ENCODE measurements at places on chromosomes 11 and 22. TPM values are rescaled to one million over a fixed set of nuclear protein-coding genes. Genes with fewer than 3 reads are reported as not detected.

DNA sequence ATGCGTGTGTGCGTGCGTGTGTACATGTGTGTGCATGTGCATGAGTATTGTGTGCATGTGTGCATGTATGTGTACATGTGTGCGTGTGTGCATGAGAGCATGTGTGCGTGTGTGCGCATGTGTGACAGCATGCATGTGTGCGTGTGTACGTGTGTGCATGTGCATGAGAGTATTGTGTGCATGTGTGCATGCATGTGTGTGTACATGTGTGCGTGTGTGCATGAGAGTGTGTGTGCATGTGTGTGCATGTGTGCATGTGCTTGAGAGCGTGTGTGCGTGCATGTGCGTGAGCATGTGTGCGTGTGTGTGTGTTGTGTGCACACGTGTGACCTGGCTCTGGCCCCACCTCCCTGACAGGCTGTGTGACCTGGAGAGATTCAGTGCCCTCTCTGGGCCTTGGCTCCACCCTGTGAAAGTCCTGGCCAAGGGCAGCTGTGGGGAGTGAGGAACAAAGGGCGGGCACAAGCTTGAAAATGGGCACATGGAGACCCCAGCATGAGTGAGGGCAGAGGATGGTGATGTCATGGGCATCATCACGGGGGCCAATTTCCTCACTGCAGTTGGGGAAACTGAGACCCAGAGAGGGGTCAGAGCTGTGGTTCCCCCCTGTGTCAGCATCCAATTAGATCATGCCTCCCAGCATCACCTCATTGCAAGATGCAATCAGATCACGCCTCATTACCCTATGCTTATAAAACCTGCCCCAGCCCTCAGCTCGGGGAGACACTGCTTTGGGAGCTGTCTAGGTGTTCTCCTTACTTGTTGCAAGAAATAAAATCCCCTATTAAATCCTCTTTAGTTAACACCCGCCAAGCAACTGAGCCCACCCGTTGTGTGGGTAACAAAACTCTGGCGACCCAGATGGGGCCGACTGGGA is 658 bp downstream of the ACY3 start:
- no peak for DNase-seq

LRRC75B gene
- 10.9 TPM for total RNA-seq

NXPE4 gene
- total RNA-seq, result not detected

- no peak for DNase-seq
Observed at GRCh38 chr11:12735262-12735661, 61.0 kb downstream of the TEAD1 start.

GRCh38 chr11:25900814-25901213 is 431.1 kb upstream of the ANO3 start:
- no peak for DNase-seq

GRCh38 chr11:111916768-111917167 is 1.9 kb upstream of the C11orf52 start:
- no peak for DNase-seq

DNA sequence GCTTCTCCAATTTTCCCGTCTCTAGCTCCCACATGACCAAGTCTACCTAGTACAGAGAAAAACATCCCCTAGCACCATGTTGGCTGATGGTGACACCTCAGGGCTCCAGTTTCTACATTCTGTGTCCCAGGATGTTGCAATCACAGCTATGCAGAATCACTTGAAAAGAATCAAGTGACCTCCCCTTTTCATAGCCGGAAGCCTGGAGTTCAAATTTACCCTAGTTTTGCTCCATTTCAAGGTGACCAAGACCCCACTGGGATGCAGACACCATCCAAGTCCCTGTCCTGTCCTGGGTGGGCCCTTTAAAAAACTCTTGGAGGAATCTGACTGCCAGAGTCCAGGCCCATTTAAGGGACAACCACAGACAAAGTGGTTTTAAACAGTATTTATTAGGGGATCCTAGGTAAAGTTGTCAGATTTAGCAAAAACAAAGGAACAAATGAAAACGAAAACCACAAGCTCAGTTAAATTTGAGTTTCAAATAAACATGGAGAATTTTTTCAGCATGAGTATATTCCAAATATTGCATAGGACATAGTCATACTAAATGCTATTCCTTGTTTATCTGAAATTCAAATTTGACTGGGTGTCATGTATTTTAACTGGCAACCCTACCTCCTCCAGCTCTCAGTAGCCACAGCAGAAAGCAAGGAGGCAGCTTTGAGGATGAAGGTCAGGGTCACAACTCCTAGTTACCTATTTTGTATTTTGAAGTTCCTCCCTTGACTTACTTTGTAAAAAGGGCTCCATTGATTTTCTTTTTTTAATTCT is 52.4 kb downstream of the MIAT start:
- DNase-seq, result no peak

SLN gene
- total RNA-seq, result not detected

- no peak for DNase-seq
Observed at GRCh38 chr22:45911601-45912271, 65.2 kb downstream of the WNT7B start.

GRCh38 chr11:69436041-69436982 is 45.2 kb upstream of the LINC01488 start:
- DNase-seq, result no peak

ADAMTS8 gene
- 15.5 TPM for total RNA-seq

- no peak for DNase-seq
Observed at GRCh38 chr11:119743006-119743405, 14.0 kb upstream of the NECTIN1 start.

GRCh38 chr22:29149841-29150555 is 55.7 kb upstream of the EMID1 start:
- DNase-seq, result no peak

DNA sequence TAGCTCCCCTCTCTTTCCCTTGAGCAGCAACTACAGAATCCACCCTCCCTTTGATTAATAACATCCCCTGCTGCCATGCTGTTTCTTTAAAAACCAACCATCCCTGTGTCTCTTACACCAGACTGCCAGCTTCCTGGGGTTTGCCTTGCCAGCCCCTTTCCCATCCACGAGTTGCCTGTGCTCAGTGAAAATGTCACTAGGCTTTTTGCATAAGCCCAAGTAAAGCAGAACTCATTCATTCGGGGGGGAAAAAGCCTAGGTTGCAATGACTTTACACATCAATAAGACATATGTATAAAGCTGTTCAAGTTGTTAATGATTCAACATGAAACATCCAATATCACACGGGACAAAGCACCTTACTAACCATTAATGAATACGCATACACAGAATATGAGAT is 398.7 kb downstream of the OPCML start:
- no peak for DNase-seq

HBB gene
- not detected for total RNA-seq

HTATIP2 gene
- 33.1 TPM for total RNA-seq

DNA sequence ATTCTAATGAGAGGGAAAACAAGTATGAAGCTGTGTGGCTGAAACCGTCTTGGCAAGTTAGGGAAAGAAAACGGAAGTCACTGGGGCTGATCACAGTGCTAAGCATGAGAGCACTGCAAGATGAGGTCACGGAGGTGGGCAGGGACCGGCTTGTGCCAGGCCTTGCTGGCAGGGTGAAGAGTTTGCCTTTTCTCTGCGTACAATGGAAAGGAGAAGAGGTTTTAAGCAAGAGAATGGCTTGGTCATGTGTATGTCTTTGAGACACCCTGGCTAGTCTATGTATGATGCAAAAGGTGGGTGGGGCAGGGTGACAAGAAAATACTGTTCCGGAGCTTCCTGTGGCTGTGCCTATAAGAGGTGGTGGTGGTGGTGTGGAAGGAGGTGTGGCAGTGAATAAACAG is 567.9 kb downstream of the NTM start:
- DNase-seq, result no peak

GRCh38 chr22:49663823-49664222 is 163.8 kb downstream of the BRD1 start:
- no peak for DNase-seq

DNA sequence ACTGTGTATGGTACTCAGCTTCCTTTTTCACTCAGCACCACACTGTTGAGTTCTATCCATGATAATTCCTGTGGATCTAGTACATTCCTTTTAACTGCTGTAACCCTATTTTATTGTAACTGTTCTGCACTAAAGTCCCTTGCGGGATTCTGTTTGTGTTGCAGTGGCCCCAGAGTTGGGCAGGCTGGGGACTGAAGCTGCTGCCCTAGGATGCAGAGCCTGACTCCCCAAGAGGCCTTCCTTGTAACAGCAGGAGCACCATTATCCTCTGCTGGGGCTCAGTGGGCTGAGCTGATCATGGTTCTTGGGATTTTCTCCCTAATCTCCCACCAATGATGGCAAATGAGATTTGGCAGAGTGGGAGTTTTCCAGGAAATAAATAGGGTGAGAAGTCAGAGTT is 77.7 kb downstream of the CABIN1 start:
- no peak for DNase-seq

- DNase-seq, result no peak
Observed at GRCh38 chr22:47608421-47608820, 846.0 kb downstream of the TBC1D22A start.

DNA sequence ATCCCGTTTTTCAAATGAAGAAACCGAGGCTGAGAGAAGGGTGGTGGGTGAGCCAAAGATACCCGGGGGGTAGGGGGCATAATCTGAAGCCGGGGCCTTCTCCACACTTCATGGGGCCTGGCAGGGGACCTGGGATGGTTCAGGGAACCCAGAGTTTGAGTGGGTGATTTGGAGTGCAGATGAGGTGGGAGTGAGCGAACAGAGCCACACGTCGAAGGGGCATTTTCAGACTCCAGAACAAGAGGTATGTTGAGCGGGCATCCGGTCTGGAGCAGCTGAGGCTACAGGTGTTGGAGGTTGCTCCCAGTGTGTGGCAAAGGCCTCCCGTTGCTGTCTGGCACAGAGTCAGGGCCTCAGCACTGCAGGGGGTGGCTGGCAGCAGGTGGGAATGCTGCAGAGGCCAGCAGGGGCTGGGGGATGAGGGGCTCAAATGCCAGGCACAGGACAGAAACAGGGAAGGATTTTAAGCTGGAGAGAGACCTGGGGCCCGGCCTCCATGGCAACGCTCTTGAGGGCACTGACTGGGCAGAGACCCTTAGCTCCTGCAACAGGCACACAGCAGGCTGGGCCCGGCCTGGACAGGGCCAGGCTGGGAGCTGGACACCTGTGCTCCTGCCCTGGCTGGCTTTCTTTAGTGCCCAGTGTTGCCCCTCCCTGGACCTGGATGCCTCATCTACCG is 46.2 kb downstream of the WNT11 start:
- no peak for DNase-seq

- DNase-seq, result no peak
Observed at GRCh38 chr11:107562647-107563208, 2.8 kb downstream of the ALKBH8 start.

GRCh38 chr11:45341372-45341771 is 55.2 kb upstream of the SYT13 start:
- DNase-seq, result no peak

DNA sequence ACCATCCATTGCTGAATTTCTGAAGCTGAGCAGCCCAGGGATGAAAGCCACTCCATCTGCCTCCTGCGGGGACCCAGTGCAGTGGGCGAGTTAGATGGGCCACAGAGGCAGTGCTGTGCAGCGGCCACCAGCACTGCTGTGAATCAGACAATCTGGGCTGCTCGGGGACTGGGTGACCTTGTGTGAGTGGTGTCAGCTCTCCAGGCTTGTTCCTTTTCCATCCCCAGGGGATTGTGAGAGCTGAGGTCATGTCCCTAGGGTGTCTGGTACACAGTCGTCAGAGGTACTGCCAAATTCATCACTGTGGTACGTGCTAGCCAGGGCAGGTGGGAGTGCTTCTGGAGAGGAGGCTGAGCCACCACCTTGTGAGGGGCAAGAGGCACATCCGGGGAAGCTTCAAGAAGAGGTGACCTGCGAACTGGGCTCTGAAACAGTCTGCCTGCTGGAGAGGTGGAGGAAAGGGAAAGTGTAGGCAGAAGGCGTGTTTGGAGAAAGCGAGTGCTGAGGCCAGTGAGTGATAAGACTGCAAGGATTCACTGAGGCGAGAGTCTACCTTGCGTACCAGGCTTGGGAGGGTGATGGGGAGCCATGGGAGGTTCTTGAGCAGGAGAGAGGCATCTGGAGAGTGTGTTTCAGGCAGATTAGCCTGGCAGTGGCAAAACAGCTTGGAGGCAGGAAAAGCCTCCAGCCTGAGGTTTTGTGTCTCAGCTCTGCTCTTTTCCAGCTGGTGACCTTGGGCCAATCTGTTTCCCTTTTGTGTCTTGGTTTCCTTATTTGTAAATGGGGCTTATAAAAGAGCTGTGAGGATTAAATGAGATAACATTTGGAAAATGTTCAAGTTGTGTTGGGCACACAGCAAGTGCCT is 22.7 kb downstream of the CACNA1I start:
- no peak for DNase-seq

TRIM49 gene
- not detected for total RNA-seq

DNA sequence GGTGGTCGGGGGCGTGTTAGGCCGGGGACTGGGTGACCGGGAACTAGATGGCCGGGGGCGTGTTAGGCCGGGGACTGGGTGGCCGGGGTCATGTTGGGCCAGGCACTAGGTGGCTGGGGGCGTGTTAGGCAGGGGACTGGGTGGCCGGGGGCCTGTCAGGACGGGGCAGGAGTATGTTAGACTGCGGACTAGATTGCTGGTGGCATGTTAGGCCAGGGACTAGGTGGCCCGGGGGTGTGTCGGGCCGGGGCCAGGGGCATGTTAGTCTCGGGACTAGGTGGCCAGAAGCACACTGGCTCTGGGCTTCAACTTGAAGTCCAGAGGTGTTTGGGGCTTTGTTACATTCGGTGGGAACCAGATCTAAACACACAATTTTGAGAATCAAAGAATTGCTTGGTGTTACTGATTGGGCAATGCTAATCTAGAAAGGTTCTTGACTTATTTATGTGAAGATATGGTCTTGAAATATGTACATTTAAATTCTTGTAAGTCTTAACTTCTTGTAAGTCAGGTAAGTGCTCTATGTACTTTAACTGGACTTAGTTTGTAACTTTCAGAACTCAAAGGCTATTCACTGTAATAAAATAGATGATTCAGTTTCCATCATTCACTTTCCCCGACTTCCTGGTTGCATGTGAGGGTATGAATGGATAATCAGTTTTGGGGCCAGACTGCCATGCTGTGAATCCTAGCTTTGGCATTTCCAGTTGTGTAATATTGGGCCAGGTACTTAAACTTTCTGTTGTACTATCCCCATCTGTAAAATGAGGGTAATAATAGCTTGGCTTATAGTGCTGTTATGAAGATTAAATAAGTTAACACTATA is 1.1 kb downstream of the EXT2 start:
- DNase-seq, result no peak

DNA sequence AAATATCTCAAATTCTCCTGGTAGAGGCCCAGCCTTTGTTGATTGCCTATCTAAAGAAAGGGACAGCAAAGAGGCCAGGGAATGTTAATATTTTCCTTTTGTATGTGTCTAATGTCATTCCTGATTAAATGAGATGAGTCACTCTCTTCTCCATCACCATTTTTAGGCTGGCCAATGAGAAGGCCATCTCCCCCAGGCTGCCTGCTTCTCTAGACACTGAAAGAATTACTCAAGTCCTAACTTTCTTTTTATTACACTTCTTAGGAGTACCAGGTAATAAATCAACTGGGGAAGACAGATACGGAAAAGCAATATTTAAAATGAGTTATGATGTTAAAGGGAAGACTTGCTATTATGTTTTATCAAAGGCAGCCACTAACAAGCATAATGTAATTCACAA is 259.2 kb upstream of the SORL1-AS1 start:
- DNase-seq, result no peak

GRCh38 chr11:9815486-9816136 is 151.7 kb downstream of the SWAP70 start:
- DNase-seq, result no peak

GRCh38 chr22:43209971-43210370 is 23.0 kb upstream of the TTLL12 start:
- no peak for DNase-seq

OR51B2 gene
- total RNA-seq, result not detected

GRIA4 gene
- 18.8 TPM for total RNA-seq

FGF19 gene
- 14.8 TPM for total RNA-seq

GRCh38 chr11:2465202-2466068 is 20.6 kb downstream of the KCNQ1 start:
- DNase-seq, result no peak
